Occipital lobe (tissue), 3 donors: ENCODE measurements at places on chromosomes 7 and 10.
A peak's percentile ranks its signal among the peaks of the same experiment; 100 is the strongest.

DNA sequence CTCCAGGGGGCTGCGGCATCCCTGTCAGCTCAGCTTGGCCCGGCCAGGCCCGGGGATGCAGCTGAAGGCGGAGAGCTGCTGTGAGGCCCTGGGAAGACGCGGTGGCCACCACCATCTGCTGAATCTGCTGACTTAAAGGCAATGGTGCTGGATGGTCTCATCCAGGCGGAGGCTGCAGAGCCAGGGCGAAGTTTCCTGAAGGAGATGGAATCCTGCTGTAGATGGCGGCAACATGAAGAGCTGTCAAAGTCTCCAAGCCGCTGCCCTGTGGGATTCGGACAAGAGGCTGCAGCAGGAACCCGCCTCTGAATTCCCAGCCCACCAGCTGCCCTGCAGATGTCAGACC is 200.1 kb downstream of the PTPRN2 start:
- no peak for DNase-seq

DNA sequence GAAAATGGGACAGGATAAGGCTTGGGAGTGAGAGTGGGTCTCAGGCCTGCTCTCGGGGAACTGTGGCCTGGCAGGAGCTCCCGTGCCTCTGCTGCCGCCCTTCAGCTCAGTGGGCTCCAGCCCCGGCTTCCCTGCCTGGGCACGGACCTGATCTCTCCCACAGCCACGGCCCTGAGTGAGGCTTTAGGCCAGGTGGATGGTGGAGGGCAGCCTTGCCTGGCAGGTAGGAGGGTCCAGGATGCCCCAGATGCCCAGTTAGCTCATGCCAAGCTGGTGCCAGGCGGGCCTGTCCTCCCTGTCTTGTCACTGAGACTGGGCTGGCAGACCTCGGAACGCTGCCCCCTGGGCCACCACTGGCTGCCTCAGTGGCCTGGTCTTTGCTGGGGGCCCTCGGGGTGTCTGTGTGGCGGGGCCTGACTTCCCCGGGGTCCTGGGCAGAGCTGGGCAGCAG is 116.6 kb downstream of the INPP5A start:
- DNase-seq: no peak

GRCh38 chr7:84735677-84736076 is 451.2 kb downstream of the SEMA3D start:
- DNase-seq: no peak

DNA sequence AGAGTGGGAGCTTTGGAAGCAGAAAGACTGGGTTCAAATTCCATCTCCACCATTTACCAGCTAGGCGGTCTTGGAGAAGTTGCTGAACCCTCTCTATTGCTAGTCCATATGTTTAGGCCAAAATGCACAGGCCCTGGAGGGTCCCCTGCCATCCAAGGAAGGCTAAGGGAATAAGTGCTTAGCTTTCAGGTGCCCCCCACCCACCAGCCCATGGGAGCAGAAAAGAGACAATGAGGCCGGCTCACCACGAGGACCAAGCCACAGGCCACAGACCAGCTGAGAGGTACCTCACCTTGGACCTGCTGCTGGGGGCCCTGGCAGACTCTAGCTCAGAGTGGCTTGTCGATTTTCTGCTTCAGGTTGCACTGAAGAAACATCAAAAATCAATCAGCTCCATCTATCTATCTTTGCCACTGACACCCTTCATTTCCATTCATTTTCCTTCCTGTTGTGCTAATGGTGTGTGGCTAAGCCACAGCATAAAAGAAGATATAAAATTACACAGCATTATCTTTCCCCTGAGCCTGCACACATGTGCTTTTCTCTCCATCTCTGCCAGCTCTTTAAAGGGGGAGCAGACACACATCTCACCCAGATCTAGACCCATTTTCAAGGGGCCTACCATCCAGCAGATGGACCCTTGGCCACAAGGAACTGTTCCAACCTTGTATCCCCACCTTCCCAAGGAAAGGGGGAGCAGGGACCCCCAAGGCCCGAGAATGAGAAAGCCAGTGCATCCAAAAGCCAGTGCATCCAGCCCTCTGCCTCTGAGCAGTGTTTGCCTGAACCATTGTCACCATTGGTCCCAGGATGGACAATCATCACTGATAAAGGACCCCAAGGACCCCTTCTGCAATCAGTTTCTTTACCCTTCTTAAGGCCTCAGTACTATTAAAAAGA is 65.4 kb downstream of the GRID1 start:
- no peak for DNase-seq

GRCh38 chr7:49639068-49639593 is 134.3 kb upstream of the VWC2 start:
- no peak for DNase-seq

DNA sequence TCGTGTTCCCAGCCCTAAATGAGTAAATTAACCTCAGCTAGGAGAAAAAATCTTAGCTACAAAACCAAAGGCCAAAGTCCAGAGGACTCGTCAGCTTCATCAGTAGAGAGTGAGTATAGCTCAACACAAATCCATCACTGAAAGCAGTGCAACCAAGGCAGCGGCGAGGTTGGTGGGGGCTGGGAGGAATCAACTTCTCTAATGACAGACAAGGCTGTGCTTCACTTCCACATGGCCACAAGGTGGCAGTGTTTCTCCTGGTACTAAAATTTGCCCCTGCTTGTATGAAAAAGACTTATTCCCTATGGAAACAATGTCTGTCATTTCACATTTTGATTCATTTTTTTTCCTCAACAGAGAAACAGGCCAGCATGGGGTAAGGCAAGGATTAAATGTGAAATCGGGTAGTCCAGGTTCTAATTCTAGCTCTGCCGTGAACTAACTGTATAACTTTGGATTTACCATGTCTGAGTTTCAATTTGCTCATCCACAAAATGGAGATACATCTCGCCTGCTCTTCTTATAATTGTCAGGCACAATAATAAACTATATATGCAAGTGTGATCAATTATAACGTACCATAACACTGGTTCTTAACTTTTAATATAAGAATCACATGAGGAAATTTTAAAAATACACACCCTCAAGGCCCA is 39.3 kb downstream of the FAS start:
- DNase-seq: peak; percentile 39

- no peak for DNase-seq
Measured at GRCh38 chr7:4655311-4655710, 26.8 kb upstream of the FOXK1 start.

GRCh38 chr7:132577206-132578049 is 1.2 kb upstream of the PLXNA4 start:
- peak; percentile 74 for DNase-seq

- peak; percentile 78 for DNase-seq
Measured at GRCh38 chr7:191981-192649, at the start of gene FAM20C. FAM20C (plus strand) TSS chr7:192571; CDS start chr7:193200, 629 bp downstream.

DNA sequence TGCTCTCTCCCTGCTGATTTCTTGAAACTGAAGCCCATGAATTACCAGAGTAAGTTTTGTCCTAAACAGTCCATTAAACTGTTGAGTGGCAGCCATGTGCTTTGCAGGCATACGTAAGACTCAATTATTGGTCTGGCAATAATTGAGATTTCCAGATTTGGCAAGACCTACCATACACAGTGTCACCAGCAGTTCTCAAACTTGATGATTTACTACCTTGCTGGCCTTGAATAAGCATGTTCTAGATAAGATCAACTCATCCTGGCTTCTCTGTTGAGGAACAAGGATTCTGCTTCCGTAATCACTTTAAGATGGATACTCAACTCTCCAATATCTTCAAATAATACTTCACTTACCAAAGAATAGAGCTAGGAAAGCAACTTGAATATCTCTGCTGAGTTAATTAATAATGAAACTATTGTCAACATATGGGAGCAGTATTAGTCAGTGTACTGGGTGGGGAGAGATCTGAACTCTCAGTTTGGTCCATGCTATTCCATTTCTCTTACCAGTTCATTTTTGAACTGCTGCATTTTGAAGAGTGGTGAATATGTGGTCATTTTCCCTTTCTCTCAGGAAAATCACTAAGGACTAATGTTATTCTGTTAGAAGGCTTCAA is 181.4 kb downstream of the IPMK start:
- DNase-seq: no peak

GRCh38 chr7:7104971-7105370 is 77.4 kb upstream of the C1GALT1 start:
- no peak for DNase-seq
